CD4-positive, alpha-beta T cell treated with Interferon alpha-2 for 1 hour (primary cell): ENCODE measurements at places on chromosomes 3 and 15.

DNA sequence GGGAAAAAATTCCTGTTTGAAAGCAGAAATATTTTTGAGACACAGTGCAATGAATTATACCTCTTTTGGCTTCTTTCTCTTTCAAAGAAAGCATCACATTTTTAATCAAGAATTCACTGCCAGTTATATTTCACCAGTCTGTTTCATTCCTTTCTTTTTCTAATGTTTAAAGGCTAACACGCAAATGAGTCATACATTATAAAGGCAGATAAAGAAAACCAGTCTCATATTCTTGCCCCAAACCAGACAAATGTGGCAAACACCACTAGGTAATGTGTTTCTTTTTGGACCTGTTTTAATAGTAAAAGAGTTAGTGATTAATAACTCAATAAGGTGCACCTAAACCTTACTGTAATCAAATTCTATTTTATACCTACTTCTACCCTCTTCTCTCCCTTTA is 83.8 kb downstream of the PLOD2 start:
- DNase-seq, result no peak

- no peak for DNase-seq
Observed at GRCh38 chr3:44077267-44077666, 164.4 kb upstream of the TOPAZ1 start.

DNA sequence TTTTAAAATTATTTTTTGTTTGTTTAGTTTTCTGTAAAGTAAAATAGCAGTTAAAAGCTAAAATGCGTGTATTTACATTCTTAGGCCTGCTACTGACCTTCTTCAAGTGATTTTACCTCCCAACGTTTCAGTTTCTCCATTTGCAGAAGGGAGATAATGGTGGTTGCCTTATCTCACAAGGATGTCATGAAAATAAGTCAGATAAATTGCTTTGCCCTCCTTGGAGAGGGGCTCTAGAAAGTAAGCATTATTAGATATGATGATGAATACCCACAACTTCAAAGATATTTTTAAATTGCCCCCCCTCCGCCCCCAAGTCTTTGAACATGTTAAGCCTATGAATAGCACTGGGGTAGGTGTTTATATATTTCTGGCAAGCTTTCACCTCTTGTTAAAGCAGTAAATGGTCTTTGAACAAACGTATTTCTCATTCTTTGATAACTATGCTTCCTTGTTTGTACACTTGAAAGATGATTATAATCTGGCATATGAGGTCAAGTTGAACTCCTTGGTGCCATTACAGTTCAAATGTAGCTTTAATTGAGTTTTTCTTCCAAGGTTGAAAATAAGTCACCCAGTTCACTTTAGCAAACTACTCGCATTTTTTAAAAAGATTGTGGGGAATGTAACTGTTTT is 6.4 kb downstream of the TERC start:
- DNase-seq, result no peak

GRCh38 chr3:178508443-178508825 is 27.8 kb upstream of the KCNMB2 start:
- DNase-seq, result no peak

DNA sequence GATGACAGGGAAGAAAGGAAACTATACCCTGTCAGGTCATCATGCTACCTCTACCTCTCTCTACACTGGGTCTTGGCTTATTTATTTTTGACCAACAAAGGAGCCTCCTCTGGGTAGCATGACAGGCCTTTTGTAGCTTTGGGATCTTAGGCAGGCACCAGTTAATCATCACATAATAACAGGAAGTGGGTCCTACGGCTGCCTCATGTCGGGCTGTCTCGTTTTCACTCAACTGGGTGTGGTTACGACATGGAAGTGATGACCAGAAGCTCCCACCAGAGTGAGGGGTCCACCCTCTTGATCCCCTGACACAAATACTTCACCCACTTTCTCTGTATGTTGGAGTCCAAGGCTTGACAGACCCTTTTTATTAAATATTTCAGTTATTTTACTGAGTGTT is 105.3 kb downstream of the CD47 start:
- peak; percentile 41 for DNase-seq

DNA sequence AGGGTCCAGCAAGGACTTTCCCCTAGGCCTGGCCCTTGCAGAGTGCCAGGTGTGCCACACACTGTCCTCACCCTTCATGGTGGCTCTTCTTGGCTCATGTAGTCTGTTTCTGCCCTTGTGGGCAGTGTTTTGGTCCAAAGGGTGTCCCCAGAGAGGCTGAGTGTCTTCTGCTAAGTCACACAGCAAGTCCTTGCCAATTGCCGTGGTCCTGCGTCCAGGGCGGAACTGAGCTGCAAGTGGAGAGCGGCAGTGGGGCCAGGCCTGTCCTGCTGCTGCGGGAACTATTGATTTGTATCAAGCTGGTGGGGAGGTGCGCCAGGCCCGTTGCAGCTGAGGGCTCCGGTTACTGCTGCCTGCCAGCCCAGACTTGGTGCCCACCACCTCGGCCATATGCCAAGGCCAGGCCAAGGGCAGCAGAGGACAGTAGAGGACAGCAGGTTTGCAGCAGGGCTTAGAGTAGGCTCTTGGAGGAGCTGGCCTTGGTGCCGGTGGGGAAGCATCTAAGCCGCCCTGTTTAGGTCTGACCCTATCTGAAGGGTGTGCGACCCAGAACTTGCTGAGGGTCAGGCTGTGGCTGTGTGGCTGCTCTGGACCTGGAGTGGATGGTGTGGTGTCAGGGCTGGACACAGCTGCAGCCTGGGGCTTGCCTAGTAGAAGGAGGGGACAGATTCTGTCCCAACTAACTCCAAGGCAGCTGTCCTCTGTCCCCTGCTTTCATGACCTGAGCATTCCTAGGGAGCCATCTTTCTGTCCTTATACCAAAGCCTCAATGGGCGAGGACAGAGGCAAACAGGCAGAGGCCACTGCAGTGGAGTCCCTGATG is 4.5 kb downstream of the AMIGO3 start:
- no peak for DNase-seq

GRCh38 chr3:71636001-71636400 is 52.5 kb upstream of the FOXP1 start:
- DNase-seq, result no peak

- DNase-seq, result no peak
Observed at GRCh38 chr3:45817831-45818522, 21.6 kb upstream of the SLC6A20 start.

DNA sequence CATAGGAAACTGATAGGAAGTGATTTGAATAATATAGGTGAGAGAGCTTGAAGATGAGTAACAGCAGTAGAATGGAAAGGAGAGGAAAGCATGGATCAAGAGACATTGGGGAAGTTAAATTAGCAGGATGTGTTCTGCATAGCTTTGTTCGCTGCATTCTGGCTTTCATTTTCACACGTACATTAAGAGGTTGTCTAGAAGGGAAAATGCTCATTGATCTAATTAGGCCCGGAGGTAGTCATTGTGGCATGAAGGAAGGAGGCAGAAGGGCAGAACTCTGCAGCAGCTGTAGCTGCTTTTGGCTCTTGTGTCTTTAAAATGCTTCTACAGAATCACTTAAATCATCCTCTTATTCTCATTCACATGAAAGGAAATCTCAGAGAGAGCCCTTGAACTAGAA is 40.3 kb downstream of the KCNAB1 start:
- DNase-seq, result peak; percentile 28

- DNase-seq, result no peak
Observed at GRCh38 chr3:182726258-182727142, 66.8 kb upstream of the ATP11B start.

DNA sequence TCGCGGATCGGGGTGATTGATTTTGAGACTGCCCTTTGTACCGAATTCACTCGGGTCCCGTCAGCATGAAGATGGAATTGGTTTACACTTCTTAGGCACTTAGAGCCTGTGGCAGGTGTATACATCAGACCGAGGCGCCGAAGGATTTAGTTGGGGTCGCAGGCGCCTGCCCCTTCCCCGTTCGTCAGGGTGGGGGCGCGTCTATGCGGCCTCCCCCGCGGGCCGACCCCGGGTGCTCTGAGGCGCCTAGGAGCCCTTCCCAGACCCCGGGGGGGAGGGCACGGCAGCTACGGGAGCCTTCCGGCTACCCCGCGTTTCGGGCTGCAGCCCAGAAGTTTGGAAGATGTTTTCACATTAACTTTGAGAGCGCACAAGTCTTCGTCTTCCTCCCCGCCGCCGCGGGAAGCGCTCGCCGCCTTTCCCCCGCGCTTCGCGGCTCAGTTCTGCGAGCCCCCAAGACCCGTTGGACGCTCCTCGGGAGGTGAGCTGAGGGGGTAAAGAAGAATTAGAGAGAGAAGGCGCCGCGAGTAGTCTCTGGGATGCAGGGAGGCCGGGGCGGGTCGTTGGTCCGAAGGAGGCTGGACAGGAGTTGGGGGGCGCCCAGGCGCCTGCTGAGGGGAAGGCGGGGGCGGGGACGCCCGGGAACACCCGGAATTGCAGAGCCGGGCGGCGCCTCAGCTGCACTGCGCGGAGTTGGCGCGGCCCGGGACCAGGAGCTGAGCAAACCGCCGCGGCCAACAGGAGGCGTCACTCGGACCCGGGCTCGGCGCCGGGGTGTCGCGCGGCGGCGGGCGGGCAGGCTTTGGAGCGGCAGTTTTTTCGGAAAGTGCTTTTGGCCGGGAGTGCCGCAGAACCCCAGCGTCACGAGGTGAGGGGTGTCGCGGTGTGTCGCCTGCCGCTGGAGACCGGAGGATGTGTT is 780 bp downstream of the TIPARP start:
- peak; percentile 27 for DNase-seq

DNA sequence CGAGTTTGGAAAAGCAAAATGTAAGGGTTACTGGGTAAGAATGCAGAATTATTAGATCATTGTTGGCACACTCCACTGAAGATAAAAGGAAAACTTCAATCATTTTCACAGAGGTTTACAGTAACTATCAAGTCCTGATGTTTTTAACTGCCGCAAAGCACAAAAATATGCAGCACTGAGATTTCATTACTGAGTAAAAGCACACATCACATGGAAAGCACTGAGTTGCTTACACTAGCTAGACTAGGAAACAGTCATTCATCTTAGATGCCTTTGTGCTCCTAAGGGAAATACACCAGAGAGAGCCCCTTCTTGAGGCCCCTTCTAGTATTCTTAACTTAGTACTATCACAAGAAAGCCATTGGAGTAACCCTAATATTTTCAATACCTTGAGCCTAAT is 11.8 kb upstream of the P2RY1 start:
- no peak for DNase-seq

- DNase-seq, result no peak
Observed at GRCh38 chr15:41133454-41133853, 17.4 kb upstream of the INO80 start.

DNA sequence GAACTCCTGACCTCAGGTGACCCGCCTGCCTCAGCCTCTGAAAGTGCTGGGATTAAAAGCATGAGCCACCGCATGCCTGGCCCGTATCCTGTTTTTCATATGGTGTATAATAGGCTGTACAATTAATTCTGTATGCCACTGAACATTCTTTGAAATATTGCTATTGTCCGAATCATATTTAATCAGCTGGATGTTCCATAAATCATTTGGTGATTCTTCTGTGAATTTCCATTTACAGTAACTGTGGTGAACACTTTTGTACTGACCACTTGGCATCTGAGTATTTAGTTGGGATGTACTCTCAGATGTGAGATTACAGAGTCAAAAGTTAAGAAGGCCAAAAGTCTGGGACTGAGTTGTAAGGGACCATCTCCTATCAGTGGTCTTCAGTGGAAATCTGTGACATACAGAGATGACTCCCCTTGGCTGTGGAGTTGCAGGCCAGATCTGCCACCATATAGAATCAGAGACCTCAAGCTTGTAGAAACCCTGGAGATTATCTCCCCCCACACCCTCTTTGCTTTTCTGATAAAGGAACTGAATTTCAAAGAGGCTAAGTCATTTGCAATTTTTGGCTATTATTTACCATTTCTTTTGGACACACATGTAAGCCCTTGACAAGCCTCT is 25.7 kb upstream of the DYNC1LI1 start:
- no peak for DNase-seq

GRCh38 chr3:142651711-142652110 is 55.5 kb downstream of the PLS1 start:
- DNase-seq, result no peak

GRCh38 chr3:127990461-127990860 is 61.8 kb upstream of the SEC61A1 start:
- DNase-seq, result no peak

GRCh38 chr15:52795464-52796227 is 5.5 kb upstream of the ONECUT1 start:
- no peak for DNase-seq

- DNase-seq, result no peak
Observed at GRCh38 chr3:10350324-10350985, 29.5 kb upstream of the SEC13 start.

DNA sequence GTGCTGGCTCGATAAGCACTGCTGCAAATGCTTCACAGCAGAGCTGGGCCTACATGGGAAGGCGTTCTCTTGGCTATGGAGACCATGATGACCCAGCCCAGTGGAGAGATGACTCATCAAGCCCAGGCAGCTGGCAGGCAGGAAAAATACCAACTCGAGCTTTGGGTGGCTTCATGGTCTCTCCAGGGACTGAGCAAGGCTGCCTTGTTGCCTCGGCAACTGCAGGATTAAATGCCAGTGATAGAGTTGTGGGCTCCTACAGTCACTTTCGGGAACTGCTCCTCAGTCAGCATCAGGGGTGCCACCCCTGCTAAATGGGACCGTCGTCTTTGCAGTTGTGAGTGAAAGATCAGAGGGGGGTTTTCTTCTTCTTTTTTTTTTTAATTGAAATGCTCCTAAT is 54.6 kb upstream of the MYZAP start:
- no peak for DNase-seq

- DNase-seq, result no peak
Observed at GRCh38 chr15:38522922-38523321, 41.7 kb downstream of the RASGRP1 start.

DNA sequence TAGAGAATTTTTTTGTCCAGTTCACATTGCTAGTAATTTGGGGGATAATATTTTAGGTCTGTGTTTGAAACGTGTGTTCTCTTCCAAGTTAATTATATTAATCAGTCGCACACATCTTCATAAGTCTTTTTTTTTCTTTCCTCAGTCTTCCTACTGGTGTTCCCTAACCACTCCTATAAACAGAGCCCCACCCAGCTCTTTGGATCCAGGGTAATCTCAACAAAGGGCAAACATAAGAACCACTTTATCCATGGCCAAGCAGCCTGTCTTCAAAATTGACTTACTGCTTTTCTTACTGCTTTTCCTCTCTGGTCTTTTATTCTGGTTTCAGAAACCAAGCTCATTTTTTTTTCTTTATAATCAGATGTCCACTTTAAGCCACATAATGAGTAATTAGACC is 266.8 kb upstream of the NECTIN3 start:
- no peak for DNase-seq

DNA sequence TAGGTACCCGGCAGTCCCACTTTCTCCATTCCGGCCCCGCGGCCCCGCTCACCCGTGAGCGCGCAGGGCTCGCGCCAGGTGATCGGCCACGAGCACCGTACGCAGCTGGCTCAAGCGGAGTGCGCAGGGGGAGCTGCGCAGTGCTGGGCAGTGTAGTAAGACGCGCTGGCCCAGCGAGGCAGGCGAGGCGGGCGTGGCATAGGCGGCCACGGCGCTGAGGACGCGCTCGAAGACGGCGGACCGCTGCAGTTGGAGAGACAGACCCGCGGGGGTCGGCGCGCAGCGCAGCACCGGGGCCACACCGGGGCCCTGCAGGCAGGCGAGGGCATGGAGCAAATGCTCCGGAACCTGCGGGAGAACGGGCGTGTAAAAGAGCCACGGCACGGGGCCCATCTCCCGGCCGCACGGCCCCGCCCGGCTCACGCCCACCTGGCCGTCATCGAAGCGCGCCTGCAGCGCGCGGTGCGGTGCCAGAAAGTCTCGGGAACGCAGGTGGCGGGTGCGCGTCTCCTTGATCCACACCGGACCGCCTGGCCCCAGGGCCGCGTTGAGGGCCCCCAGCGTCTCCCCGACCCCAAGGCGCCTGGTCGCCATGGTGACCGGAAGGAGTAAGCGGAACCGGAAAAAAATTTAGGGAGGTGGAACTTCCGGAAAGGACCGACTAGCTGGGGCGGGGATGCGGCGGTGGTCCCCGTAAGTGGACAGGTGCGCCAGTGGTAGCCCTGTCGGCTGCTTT is at the start of gene DALRD3:
Gene DALRD3 (minus strand): TSS at position 610 of the 736 bp plus-strand sequence. CDS start 16 bp downstream, at position 594.
- peak; percentile 70 for DNase-seq
